ENCODE measurements at places on chromosomes 13 and 19.

DNA sequence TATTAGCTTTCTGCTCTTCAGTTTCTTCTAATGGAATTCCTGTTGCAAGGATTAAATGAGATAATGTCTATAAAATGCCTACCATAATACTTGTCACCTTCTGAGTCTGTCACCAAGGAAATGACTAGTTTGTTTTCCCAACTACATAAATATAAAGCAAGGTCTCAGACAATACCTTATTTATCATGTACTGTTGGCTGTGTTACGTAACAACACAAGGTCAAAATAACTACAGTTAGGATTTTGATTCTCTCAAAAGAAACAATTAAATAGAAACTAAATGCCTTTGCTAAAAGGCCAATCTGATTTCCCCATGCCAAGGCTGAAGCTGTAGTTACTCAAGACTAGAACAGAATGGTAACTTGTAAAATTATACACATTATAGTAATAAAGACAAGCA is 134.5 kb downstream of the PCDH9 start:
- DNase-seq: no peak

DNA sequence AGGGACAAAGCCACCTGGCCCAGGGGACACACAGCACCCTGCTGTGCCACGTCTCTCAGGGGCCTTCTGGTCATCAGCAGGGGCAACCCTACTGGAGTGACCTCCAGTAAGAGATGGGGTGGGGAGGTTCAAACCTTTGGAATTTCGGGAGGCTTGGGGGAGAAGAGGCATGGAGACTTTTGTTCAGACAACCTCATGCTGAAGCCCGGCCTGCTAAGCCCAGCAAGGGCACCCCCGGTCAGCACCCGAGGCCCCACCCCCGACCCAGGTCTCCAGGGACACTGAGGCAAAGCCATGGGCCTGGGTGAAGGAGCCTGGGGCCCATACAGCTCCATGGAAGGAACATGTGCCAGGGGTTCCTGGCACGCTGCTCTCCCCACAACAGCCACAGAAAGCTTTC is 23.3 kb downstream of the ZNF787 start:
- no peak for DNase-seq

DNA sequence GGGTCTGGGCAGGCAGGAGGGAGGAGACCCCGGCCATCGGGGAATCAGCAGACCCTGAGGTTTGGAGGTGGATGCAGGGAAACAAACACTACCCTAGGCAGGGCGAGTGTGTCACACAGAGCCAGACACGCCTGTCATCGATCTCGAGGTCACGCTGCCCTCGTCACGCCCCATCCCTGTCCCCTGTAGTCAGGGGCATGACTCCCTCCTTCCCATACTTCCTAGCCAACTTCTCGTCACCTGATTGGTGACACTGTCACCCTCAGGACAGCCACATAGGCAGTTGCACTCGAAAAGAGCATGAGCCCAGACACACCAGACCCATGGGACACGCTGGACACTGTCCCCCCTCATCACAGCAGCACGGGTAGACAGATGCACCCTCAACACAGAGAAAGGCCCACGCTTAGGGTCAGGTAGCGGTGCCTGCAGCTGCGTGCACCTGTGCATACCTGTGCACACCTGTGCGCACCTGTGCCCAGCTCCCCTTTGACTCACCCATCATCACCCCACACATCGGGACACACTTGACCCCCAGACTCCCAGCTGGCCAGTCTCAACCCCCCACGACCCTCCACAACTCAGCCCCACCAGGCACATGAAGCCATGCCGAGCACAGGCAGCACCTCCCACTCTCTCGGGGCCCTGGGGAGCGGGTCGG is 11.9 kb downstream of the CILP2 start:
- peak; percentile 58 for DNase-seq

GRCh38 chr19:3061182-3062161 is 823 bp downstream of the TLE5 start:
- no peak for DNase-seq

GRCh38 chr13:111129465-111130115 is 14.5 kb downstream of the ARHGEF7 start:
- DNase-seq: no peak

- DNase-seq: no peak
Observed at GRCh38 chr19:3201072-3201700, 15.5 kb downstream of the NCLN start.

DNA sequence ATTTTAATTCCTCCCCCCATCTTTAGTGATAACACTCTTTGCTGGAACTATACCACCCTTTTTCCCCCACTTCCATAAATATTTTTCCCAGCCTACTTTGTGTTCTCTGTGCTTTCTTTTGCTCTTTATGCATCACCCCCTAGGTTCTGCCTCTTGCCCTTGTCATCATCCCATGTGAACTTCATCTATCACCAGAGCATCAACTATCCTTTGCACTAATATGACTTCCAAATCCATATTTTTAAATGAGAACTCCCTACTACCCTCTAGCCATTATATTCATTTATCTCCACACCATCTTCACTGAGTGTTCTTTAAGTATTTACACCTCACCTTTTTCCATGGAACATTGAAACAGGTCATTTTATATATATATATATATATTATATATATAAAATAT is 452.7 kb downstream of the FOXO1 start:
- no peak for DNase-seq

- no peak for DNase-seq
Observed at GRCh38 chr13:103299079-103299478, 232.9 kb upstream of the SLC10A2 start.

DNA sequence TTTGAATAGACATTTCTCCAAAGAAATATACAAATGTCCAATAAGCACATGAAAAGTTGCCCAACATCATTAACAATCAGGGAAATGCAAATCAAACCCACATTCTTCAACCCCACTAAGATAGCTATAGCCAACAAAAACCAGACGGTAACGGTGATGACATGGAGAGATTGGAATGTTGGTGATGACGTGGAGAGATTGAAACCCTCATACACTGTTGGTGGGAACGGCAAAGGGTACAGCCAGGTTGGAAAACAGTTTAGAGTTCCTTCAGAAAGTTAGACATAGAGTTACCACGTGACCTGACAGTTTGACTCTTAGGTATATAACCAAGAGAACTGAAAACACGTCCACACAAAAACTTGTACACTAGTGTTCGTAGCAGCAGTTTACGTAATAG is 48.1 kb downstream of the TNFRSF19 start:
- no peak for DNase-seq

- DNase-seq: no peak
Observed at GRCh38 chr13:49315036-49315565, 67.4 kb downstream of the CDADC1 start.

GRCh38 chr19:6066661-6067646 is 43.3 kb downstream of the RFX2 start:
- DNase-seq: peak; percentile 96

- DNase-seq: no peak
Observed at GRCh38 chr19:51480590-51480989, 2.3 kb downstream of the CEACAM18 start.

DNA sequence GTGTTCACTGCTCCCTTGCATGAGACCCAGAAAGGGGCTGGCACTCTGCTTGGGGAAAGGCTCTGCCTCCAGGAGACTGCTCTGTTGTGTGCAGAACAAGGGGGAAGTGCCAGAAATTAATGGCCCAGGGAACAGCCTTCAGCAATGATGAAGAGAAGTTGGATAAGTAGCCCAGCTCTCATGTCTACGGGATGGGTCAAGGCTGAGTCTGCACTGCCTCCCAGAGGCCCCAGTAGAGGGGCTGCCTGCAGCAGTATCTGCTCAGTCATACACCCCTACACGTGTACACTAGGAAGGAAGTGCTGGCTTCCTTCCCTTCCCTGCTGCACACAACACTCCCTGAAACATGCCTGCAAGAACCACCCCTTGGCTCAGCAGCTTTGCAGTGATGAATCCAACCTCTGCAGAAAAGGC is 54.6 kb upstream of the URI1 start:
- peak; percentile 16 for DNase-seq

GRCh38 chr19:38684078-38684861 is 36.8 kb downstream of the ACTN4 start:
- DNase-seq: peak; percentile 96

GRCh38 chr19:18709546-18709945 is 26.1 kb downstream of the CRTC1 start:
- DNase-seq: no peak

DNA sequence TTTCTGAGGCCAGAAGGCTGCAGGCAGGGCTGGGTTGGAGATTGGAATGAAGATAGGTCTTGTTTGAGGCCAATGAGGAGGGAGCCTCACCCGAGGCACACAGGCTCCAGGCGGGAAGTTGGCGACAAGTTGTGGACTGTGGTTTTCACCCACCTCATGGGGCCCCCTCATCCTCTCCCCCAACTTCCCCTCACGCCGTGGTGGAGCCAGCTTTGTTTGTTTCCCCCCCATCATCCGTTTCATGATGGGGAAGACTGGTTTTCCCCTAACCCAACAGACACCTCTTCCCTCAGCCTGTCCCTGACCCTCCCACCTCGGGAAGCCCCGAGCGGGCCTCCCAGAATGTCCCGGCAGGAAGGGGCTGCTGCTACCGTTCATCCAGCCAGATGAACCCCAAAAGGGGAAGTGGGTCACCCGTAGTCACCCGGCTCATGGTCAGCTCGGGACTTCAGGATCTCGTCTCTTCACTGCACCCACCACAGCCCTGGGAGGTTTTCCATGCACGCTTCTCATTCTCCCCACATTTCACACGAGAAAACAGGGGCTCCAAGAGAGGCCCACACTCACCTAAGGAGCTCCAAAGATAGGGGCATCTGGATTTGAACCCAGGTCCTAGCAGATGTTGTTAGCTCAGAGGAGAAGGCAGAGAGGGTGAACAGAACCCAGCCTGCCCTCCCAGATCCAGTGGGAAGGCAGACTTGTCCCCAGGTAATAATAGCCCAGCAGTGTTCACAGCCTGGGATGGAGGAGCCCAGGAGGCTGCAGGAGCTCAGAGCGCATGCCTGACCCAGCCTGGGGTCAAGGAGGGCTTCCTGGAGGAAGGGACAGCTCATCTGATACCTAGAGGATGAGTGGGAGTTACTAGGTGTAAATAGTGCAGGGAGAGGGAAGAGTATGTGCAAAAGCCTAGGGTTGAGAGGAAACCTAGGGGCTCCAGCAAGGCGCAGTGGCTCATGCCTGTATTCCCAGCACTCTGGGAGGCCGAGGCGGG is 23.5 kb downstream of the CEACAM16 start:
- DNase-seq: peak; percentile 78

GRCh38 chr19:30663611-30664174 is 291.5 kb downstream of the ZNF536 start:
- DNase-seq: no peak

GRCh38 chr13:35866801-35867200 is 264.4 kb downstream of the DCLK1 start:
- DNase-seq: no peak

- no peak for DNase-seq
Observed at GRCh38 chr13:48302871-48303358, 636 bp upstream of the RB1 start.

GRCh38 chr13:39783051-39783450 is 127.6 kb downstream of the COG6 start:
- DNase-seq: no peak

GRCh38 chr13:27124571-27124970 is 47.0 kb downstream of the USP12 start:
- no peak for DNase-seq

DNA sequence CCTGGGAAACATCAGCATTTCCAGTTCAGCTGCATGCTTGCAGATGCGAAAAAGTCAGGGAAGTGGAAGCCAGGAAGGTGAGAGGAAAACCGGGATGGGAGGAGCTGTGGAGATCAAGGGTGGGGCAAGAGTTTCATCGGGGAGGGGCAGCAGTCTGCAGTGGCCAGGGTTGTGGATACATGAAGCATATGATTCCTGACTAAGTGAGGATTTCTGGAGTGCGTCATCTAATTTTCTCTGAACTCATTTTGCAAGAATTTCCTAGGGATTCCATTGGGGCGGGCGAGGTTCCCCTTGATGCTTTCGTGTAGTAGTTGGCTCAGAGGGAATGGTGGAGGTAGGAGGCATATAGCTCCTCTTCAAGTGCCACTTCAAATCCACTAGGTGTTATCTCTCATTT is 344.1 kb upstream of the TMTC4 start:
- DNase-seq: no peak

- DNase-seq: no peak
Observed at GRCh38 chr13:98846521-98846920, 94.0 kb upstream of the SLC15A1 start.

- DNase-seq: no peak
Observed at GRCh38 chr13:44434766-44435141, 61.1 kb downstream of the SERP2 start.

- peak; percentile 56 for DNase-seq
Observed at GRCh38 chr19:19406878-19407632, 1.6 kb downstream of the GATAD2A start.

GRCh38 chr19:38218204-38218603 is 5.8 kb downstream of the DPF1 start:
- DNase-seq: no peak

GRCh38 chr13:91212231-91212630 is 135.3 kb upstream of the MIR17HG start:
- DNase-seq: no peak

- peak; percentile 83 for DNase-seq
Observed at GRCh38 chr19:18417250-18418028, 1.8 kb upstream of the SSBP4 start.

DNA sequence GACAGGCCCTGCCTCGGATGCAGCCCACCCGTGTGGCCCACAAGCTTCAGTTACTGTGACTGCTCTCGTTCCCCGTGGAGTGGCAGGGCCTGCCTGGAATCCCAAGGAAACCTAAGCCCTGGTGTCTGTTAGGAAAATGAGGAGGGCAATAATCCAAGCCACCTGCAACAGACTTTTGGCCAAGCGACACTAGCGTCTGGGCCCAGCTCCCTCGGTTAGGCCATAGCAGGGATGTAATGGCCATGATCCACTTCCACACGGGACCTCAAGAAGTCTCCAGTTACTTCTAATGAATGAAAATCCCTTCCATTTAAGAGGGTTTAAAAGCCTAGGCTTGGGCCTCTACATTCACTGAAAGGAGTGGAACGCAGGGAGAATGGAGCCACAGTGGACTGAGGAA is 8.9 kb downstream of the ZC3H4 start:
- DNase-seq: no peak

DNA sequence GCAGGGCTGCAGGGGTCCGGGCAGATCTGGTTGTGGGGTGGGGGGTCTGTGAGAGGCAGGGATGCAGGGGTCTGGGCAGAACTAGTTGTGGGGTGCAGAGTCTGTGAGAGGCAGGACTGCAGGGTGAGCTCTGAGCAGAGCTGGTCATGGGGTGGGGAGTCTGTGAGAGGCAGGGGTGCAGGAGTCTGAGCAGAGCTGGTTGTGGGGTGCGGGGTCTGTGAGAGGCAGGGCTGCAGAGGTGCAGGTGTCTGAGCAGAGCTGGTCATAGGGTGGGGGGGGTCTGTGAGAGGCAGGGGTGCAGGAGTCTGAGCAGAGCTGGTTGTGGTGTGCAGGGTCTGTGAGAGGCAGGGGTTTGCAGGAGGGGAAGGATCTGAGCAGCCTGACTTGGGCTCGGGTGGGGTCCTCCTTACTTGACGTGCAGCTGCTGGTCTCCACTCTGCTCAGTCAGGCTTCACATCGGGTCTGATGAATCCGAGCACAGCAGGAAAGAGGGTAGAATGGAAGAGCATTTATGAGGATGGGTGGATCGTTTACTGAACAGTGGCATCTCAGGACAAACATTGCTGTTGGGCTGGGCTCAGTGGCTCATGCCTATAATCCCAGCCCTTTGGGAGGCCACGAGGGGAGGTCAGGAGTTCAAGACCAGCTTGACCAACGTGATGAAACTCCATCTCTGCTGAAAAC is 31.2 kb downstream of the IGFL2 start:
- DNase-seq: no peak

- DNase-seq: no peak
Observed at GRCh38 chr19:11100049-11100448, 10.8 kb downstream of the LDLR start.

- no peak for DNase-seq
Observed at GRCh38 chr13:99357941-99358340, 50.7 kb upstream of the GPR183 start.

- no peak for DNase-seq
Observed at GRCh38 chr19:34722353-34722752, 11.7 kb upstream of the ZNF181 start.

Measured in CD14-positive monocyte (primary cell).